BJ (cell line): ENCODE measurements at places on chromosomes 2 and 18.

GRCh38 chr2:120373424-120373823 is 27.5 kb downstream of the INHBB start:
- DNase-seq, result no peak

GRCh38 chr2:218364196-218364595 is 7.5 kb downstream of the CATIP start:
- no peak for DNase-seq

GRCh38 chr18:21110713-21111345 is 784 bp downstream of the ROCK1 start:
- no peak for DNase-seq

DNA sequence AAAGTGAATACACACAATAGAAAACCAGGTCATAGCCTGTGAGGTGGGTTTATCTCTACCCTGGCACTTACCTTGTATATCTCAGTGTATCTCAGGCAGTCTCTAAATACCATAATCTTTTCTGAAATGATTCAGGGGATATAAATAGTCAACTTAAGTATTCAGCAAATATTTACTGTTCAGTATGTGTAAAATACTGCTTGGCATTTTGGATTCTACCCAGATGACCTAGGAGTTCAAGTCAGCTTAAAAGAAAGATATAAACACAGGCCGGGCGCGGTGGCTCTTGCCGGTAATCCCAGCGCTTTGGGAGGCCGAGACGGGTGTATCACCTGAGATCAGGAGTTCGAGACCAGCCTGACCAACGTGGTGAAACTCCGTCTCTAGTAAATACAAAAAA is 23.8 kb downstream of the GRHL1 start:
- DNase-seq, result no peak

GRCh38 chr2:44974064-44974715 is 32.7 kb downstream of the SIX3 start:
- no peak for DNase-seq

GRCh38 chr18:80185545-80185944 is 61.8 kb downstream of the PARD6G start:
- DNase-seq, result no peak

DNA sequence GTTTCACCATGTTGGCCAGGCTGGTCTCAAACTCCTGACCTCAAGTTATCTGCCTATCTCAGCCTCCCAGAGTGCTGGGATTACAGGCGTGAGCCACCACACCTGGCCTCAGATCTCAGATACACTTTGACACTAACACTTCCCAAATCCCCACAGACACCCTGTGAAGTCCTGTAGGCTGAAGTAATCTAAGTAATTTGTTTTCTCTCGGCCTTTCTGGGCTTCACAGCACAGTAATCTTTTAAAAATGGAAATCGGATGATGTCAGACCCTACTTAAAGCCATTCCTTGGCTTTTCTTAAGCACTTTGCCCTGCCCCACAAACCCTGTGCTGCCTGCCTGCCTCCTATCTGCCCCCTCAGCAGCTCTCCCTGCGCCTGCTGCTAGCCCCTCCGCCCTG is 16.2 kb downstream of the ATIC start:
- no peak for DNase-seq

GRCh38 chr2:166436189-166436588 is 57.9 kb downstream of the SCN7A start:
- no peak for DNase-seq

GRCh38 chr2:113281910-113282746 is 3.4 kb upstream of the PAX8 start:
- DNase-seq, result no peak

DNA sequence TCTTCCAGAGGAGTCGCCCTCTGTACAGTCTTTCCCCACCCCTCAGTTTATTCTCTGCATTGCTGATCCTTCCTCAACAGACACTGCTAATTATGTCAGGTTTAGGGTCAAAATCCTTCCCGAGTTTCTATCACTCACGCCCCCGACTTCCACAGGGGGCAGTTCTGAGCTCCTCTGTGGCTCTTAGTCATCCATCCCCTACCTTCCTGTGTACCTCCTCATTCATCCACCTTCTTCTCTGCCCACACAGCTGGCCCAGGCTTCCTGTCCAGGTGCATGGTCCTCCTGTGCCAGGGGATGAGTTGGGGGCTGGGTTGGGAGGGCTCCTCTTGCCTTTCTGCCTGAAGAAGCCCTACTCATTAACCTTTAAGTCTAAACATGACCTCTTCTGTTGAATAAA is 202.9 kb downstream of the ARL4C start:
- DNase-seq, result no peak

DNA sequence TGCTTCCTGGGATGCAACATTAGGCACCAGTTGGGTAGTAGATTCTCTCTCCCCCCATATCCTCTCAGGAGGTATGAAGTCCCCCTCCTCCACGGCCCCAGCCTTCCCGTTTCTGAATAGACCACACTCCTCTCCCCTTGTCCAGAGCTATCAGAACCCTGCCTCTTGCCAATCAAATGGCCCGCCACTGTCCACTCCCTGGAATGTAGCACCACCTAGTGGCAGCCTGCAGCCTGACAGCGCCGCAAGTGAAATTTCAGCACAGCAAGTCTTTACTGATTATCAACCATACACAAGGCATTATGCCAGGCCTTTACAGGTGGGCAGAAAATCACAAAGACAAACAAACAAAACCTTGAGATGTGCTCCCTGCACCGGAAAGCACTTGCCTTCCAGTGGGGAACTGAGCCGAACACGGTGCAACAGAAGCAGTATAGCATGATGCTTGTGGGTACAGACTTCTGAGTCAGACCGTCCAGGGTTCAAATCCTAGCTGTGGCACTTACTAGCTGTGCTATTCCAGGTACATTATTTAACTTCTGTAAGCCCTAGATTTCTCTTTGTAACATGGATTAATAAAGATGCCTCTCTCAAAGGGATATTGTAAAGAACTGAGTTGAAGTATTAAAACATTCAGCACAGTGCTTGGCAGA is 174.0 kb downstream of the SMAD2 start:
- DNase-seq, result no peak

- no peak for DNase-seq
Observed at GRCh38 chr2:219998107-219998506, 370.7 kb downstream of the SLC4A3 start.

- no peak for DNase-seq
Observed at GRCh38 chr2:853203-853870, 97.3 kb upstream of the SNTG2 start.
